ENCODE measurements at places on chromosomes 1 and 21.

GRCh38 chr1:39214021-39214713 lies 9.7 kb downstream of the MACF1 start:
- no peak for DNase-seq

- peak; percentile 88 for DNase-seq
Measured at GRCh38 chr1:23169727-23170335, 1.2 kb upstream of the LUZP1 start.

GRCh38 chr21:25292396-25292795 lies 314.9 kb downstream of the MRPL39 start:
- DNase-seq: no peak

DNA sequence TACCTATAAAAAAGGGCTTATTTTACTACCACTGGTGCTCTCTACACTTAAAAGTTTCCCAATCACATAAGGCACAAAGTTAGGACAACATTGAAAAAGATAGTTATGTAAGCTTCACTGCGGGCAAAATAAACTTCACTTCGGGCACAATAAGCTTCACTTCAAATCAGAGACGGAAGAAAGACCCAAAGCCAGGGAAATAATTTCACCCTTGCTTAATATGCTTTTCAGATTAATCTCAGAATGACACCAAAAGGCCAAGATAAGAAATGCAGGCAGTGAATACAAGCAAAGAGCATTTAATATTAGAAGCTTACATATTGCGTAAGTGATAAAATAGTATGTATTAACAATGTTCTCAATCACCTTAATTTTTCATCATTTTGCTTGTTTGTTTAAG lies 444.2 kb downstream of the SETD4 start:
- peak; percentile 78 for DNase-seq

- DNase-seq: no peak
Measured at GRCh38 chr1:201736707-201737320, 92.1 kb upstream of the IPO9 start.
